Thoracic aorta (tissue), 2 donors: ENCODE measurements at places on chromosomes 4 and X.

DNA sequence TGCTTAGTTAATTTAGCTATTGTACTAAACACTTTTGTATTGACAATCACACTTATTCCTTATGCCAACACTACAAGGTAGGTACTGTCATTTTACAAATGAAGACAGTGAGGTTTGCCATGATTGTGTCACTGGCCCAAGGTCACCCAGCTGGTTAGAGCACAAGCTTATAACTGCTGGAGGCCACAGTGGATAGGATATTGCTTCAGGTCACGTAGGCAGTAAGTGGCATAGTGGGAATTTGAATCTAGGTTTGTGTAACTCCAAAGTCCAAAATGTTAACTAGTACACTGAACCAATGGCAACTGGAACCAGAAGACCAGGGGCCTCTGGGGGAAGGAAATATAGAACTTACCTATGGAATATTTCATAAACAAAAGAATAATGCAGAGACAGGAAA is 21.1 kb upstream of the PITX2 start:
- no peaks in the 10 kb centered on the region for H3K36me3 ChIP-seq
- no peak for DNase-seq
- no peaks in the 10 kb centered on the region for H3K27me3 ChIP-seq

DNA sequence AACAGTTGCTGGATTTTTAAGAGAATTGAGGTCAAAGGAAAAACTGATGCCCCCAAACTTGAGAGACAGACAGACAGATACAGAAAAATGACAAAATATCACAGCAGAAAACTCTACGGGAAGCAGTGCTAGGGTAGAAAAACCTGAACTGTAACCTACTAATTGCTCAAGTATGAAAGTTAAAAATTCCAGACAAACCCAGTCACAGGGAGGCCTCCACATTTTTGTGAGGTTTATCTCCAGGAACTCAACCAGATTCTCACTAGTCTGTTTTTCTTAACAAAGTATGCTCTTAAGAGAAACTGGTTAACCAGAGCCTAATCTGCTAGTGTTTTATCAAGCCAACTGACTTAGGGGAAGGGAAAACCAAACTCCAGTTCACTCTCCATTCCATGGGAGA is 19.9 kb upstream of the PPP3CA start:
- no peak overlapping the region for H3K4me3 ChIP-seq
- no peak for DNase-seq
- no peaks in the 10 kb centered on the region for H3K27me3 ChIP-seq

- no peaks in the 10 kb centered on the region for H3K36me3 ChIP-seq
- H3K27me3 ChIP-seq, result no peaks in the 10 kb centered on the region
- DNase-seq, result no peak
- H3K4me3 ChIP-seq, result no peak overlapping the region
Measured at GRCh38 chr4:145061318-145061920, 36.6 kb downstream of the ANAPC10 start.

- no peaks in the 10 kb centered on the region for H3K27me3 ChIP-seq
- no peak overlapping the region for H3K27ac ChIP-seq
- H3K4me3 ChIP-seq, result no peak overlapping the region
- DNase-seq, result no peak
- no peaks in the 10 kb centered on the region for H3K36me3 ChIP-seq
- no peaks in the 10 kb centered on the region for H3K4me1 ChIP-seq
Measured at GRCh38 chr4:75037252-75037651, 104.3 kb downstream of the PARM1 start.

GRCh38 chr4:11165052-11165451 is 263.6 kb downstream of the HS3ST1 start:
- no peak overlapping the region for H3K27ac ChIP-seq
- H3K27me3 ChIP-seq, result no peaks in the 10 kb centered on the region
- no peak for DNase-seq
- no peak overlapping the region for H3K4me3 ChIP-seq
- no peaks in the 10 kb centered on the region for H3K4me1 ChIP-seq
- no peaks in the 10 kb centered on the region for H3K36me3 ChIP-seq

- no peak overlapping the region for H3K27ac ChIP-seq
- H3K4me3 ChIP-seq, result no peak overlapping the region
- H3K4me1 ChIP-seq, result no peaks in the 10 kb centered on the region
- no peak for DNase-seq
Measured at GRCh38 chr4:90842960-90843359, 715.8 kb downstream of the CCSER1 start.

- no peak overlapping the region for H3K4me3 ChIP-seq
- DNase-seq, result no peak
- H3K27ac ChIP-seq, result no peak overlapping the region
- H3K4me1 ChIP-seq, result no peaks in the 10 kb centered on the region
- no peaks in the 10 kb centered on the region for H3K36me3 ChIP-seq
- H3K27me3 ChIP-seq, result no peaks in the 10 kb centered on the region
Measured at GRCh38 chrX:133461231-133461630, 45.9 kb upstream of the GPC4 start.

DNA sequence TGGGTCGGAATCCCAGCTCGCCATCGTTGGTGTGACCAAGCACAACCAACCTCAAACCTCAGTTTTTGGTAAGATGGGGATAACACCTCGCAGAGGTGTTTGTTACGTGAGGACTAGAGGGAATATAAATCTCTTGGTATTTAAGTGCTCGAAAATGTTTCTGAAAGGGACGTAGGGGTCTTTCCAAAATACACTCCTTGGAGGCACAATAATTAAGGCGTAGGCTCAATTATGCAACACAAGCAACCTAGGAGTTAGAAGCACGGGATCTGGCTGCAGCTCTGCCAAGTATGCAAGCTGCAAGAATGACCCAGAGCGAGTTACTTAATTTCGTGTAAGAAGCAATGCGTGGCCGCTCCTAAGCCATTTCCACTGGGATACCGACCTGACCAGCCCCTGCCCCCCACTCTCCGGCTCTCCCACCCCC is 552 bp downstream of the ADH5 start:
- peak overlapping the region; percentile 91 for H3K27ac ChIP-seq
- peaks cover 16% of the 10 kb centered on the region for H3K36me3 ChIP-seq
- H3K4me1 ChIP-seq, result peaks cover 20% of the 10 kb centered on the region
- DNase-seq, result peak; percentile 19
- peak overlapping the region; percentile 77 for H3K4me3 ChIP-seq
- no peaks in the 10 kb centered on the region for H3K27me3 ChIP-seq

DNA sequence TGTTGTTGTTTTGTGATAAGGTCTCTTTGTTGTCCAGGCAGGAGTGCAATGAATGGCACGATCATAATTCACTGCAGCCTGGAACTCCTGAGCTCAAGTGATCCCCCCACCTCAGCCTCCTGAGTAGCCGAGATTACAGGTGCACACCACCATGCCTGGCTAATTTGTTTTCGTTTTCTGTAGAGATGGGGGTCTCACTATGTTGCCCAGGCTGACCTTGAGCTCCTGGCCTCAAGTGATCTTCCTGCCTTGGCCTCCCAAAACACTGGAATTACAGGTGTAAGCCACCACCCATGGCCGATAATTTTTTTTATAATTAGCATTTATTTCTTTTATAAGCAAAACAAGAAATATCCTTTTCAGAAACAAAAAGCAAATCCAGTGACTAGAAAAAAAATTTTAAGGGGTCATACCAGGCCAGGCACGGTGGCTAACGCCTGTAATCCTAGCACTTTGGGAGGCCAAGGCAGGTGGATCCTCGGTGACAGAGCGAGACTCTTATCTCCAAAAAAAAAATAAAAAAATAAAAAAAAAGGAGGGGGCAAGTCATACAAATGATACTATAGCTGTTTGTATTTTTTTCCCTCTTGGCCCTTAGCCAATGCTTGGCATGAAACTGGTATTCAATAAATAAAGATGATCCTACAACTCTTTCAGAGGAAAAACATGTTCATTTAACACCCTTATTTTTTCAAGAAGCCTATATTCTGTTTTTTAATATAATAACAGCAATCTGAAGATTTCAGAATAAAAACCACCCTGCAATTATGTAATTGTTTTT is 3.4 kb downstream of the PLAC8 start:
- no peaks in the 10 kb centered on the region for H3K4me1 ChIP-seq
- H3K27ac ChIP-seq, result no peak overlapping the region
- DNase-seq, result no peak
- H3K27me3 ChIP-seq, result no peaks in the 10 kb centered on the region
- no peaks in the 10 kb centered on the region for H3K36me3 ChIP-seq

- no peaks in the 10 kb centered on the region for H3K36me3 ChIP-seq
- no peak overlapping the region for H3K4me3 ChIP-seq
- no peak for DNase-seq
- H3K27ac ChIP-seq, result no peak overlapping the region
- no peaks in the 10 kb centered on the region for H3K27me3 ChIP-seq
- no peaks in the 10 kb centered on the region for H3K4me1 ChIP-seq
Measured at GRCh38 chrX:115427861-115428410, 133.0 kb upstream of the PLS3 start.

DNA sequence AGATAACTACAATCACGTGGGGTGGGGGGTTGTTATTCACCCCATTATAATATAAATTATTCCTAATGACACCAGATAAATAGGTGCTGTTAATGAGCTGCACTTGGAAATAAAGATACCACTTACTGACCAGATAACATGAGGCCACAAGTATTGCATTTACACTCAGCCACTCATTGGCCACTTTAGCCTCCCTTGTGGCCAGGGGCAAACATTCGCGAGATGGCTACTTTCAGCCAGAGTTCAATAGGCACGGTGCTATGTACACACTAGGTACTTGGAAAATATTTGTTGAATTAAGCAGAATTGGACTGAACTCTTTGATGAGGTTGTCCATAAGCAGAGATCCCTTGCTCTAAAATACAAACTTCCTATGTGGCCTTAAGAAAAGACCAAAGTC is 713.7 kb upstream of the TENM3 start:
- DNase-seq, result no peak
- no peak overlapping the region for H3K27ac ChIP-seq
- H3K27me3 ChIP-seq, result no peaks in the 10 kb centered on the region
- H3K4me1 ChIP-seq, result no peaks in the 10 kb centered on the region

GRCh38 chr4:100605144-100605543 is 87.3 kb upstream of the EMCN start:
- no peaks in the 10 kb centered on the region for H3K36me3 ChIP-seq
- H3K27ac ChIP-seq, result no peak overlapping the region
- no peaks in the 10 kb centered on the region for H3K27me3 ChIP-seq
- H3K4me3 ChIP-seq, result no peak overlapping the region
- no peaks in the 10 kb centered on the region for H3K4me1 ChIP-seq

DNA sequence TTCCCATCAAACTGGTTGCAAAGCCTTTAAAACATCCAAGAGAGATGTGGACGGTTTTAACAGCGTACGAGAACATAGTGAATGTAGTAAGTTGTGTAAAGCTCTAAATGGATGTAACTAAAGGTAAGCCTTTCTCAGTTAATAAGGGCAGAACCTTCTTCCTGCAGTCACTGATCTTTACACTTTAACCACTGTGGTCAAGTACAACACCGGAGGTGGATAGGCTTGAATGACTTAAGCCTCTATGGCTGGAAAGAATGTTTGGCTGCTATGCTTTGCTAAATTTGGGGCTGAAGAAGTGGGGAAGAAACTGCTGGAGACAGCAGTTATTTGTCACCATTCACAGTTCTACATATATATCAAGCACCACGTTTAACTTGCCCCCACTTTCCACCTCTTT is 285.1 kb upstream of the FMR1 start:
- no peak overlapping the region for H3K27ac ChIP-seq
- no peaks in the 10 kb centered on the region for H3K36me3 ChIP-seq
- H3K4me1 ChIP-seq, result no peaks in the 10 kb centered on the region

DNA sequence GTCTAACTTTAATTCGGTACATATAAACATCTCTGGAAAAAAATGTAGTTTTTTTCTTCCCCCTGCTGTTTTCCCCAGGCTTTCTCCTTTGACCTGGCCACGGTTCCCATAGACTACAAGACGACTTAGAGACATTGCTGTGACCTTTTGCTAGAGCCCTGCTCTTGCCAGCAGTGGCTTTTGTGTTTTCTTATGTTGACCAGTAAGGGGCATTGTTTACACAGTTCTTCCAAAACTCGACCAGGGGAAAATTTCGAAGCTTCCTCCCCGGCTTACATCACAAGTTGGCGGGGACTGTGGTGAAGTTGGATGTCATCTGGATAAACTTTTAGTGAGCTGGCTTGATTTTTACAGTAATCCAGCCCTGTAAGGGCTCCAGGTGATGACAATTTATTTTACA is 9.3 kb downstream of the CCDC160 start:
- no peak overlapping the region for H3K27ac ChIP-seq
- H3K27me3 ChIP-seq, result no peaks in the 10 kb centered on the region
- H3K4me3 ChIP-seq, result no peak overlapping the region

GRCh38 chrX:20204351-20204750 is 62.4 kb downstream of the RPS6KA3 start:
- DNase-seq, result no peak
- H3K27me3 ChIP-seq, result no peaks in the 10 kb centered on the region
- H3K4me3 ChIP-seq, result no peak overlapping the region
